Posterior vena cava (tissue), 2 donors: ENCODE measurements at places on chromosomes 6 and 20. TPM values are rescaled to one million over a fixed set of nuclear protein-coding genes. Genes with fewer than 3 reads are reported as not detected.

The WFDC12 gene
- not detected for total RNA-seq

The MMP24OS gene
- 40.4 TPM for total RNA-seq

The DEFB113 gene
- not detected for total RNA-seq

The FAM217A gene
- not detected for total RNA-seq

The RIPPLY2 gene
- not detected for total RNA-seq

The WFDC5 gene
- total RNA-seq: not detected

The PTPRT gene
- 0.19 TPM for total RNA-seq

The OLIG3 gene
- total RNA-seq: not detected

The TNFAIP3 gene
- total RNA-seq: 28.6 TPM

The GTSF1L gene
- not detected for total RNA-seq

The MYCT1 gene
- total RNA-seq: 13.2 TPM

The TXLNB gene
- 1.7 TPM for total RNA-seq

The TRDN gene
- total RNA-seq: 5.4 TPM

The LRRC73 gene
- 0.90 TPM for total RNA-seq

The TMEM242 gene
- total RNA-seq: 12.6 TPM

The ABHD16B gene
- not detected for total RNA-seq

The NR2E1 gene
- total RNA-seq: not detected

The CLDN20 gene
- total RNA-seq: not detected

The LAMP5 gene
- 0.19 TPM for total RNA-seq

The MEI4 gene
- 0.09 TPM for total RNA-seq

The PLG gene
- not detected for total RNA-seq

The TFAP2C gene
- 0.38 TPM for total RNA-seq

The OR2J2 gene
- not detected for total RNA-seq

The FAM83C gene
- not detected for total RNA-seq

The SLC22A16 gene
- 1.00 TPM for total RNA-seq

The FARS2 gene
- 13.6 TPM for total RNA-seq

The GRIK2 gene
- total RNA-seq: 1.7 TPM

The HSD17B8 gene
- 4.0 TPM for total RNA-seq

The FOXO3 gene
- 57.7 TPM for total RNA-seq

The ZC2HC1B gene
- not detected for total RNA-seq

The PGC gene
- not detected for total RNA-seq

The TTK gene
- 0.88 TPM for total RNA-seq

The VNN1 gene
- 1.9 TPM for total RNA-seq

The NNAT gene
- total RNA-seq: 0.65 TPM

The GJA10 gene
- total RNA-seq: not detected

The TRIM10 gene
- not detected for total RNA-seq
